ENCODE measurements at places on chromosomes 1 and 21. TPM values are rescaled to one million over a fixed set of nuclear protein-coding genes. Genes with fewer than 3 reads are reported as not detected.
A peak's percentile ranks its signal among the peaks of the same experiment; 100 is the strongest.

GRCh38 chr21:38282921-38283320 lies 26.1 kb downstream of the KCNJ15 start:
- DNase-seq = no peak

DNA sequence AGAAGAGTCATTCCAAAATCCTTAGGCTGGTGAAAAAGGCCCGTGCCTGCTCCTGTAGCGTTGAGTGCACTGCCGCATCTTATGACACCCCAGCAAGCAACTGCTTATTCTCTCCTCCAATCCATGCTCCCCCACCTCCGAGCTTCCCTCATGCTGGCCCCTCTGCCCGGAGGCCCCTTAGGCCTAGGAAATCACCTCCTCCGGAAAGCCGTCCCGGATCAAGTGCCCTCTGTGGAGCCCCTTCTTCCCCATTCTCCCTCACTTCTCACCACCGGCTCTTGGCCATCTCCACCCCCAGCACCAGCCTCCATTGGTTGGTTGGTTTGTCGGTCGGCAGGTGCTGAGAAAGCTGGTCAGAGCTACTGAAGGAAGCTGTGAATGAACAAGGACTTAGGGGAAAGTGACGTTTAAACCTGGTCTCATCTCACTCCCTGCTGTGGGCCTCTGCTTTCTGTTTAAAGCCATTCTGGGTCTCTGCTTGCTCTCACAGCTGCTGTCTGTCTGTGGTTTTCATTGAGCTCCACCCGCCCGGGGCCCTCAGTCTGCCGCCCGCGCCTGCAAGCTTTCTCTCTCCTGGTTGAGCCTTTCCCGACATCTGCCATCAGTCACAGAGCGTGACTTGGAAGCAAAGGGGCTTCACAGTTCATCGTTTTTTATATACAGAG lies 122.2 kb downstream of the KCNN3 start:
- DNase-seq = no peak

DNA sequence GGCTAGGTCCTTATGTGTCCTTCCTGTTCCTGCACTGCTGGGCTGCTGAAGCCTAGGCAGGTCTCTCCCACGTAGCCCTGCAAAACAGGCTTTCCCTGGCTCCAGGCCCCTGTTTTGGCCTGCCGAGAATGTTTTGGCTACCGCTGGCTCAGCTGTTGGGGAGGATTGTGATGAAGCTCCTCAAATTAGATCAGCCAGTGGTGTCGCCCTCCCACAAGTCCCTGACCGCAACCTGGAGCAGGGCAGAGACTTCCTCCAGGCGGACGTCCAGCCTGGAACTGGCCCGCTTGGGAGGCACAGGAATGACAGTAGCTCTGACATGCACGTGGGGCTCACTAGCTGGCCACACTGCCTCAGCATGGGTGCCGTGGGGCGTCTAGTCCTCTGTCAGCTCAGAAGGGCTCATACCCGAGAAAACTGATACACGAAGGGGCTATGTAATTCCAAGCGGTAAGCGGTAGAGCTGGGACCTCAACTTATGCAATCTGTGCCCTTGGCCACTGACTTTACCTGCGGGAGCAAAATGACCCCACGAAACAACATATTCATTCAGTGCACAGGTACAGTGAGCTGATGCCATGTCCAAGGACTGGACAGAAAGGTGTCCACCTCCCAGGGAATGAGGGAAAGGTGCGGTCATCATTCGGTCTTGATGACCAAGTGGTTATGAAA lies 26.6 kb downstream of the DHRS3 start:
- DNase-seq = no peak

SH2D5 gene
- not detected for total RNA-seq

GRCh38 chr1:159339536-159339935 lies 37.4 kb downstream of the FCER1A start:
- no peak for DNase-seq

DNA sequence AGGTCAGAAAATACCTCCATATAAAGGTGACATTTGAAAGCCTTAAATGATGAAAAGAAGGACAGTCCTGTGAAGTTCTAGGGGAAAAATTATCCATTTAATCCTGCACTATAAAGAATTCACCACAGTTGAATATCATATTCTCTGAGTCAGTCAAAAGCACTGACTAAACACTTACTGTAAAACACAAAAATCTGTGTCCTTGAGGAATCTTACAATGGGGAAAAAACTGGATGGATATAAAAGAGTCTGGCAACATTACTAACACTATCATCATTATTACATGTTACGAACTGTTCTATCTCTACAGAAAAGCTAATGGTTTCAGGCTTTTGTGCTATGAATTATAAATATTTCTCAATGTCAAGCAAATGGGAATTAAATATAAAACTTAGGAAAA lies 42.4 kb upstream of the HP1BP3 start:
- DNase-seq = no peak

ECE1 gene
- total RNA-seq = 15.6 TPM

DNA sequence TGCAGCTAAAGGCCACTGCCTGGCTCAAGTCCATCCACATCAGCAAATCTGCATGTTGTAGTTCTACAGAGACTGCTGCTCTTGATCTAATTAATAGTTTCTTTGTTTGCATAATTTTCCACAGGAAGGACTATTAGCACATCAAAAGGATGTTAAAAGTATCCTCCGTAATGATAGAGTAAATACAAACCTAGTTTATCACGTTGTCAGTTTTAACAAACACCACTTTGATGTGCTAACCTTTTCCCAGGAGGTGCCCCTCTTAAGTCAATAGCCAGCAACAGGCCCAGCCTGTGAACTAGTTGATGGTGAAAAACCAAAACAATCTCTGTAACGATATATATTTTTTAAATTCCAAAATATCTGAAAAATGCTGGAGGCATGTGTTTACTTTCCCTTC lies 64.2 kb upstream of the SLC22A15 start:
- no peak for DNase-seq

- no peak for DNase-seq
Measured at GRCh38 chr21:26185021-26185420, 14.5 kb upstream of the APP start.

- DNase-seq = no peak
Measured at GRCh38 chr1:32611859-32612188, 38.5 kb downstream of the ZBTB8OS start.

KCNN3 gene
- under 0.01 TPM for total RNA-seq

DNA sequence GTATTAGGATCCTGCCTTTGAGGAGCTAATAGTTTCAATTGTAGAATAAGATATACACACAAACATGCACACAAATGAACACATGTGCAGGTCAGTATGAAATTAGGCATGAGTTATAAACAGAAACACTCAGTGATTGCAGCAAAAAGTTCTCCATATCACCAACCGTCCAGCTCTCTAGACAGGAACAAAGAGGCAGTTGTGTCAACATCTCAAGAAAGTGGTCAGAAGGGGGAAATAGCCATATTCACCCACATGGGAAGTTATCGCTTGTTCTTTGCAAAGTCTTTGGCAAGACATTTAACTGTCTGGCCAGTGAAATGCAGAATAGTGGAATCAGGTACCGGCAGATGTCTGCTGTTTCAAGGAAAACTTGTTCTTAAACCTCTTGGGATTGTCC lies 29.4 kb upstream of the PIGC start:
- peak; percentile 57 for DNase-seq

GRCh38 chr1:169326956-169327268 lies 40.7 kb downstream of the NME7 start:
- peak; percentile 67 for DNase-seq

AQP10 gene
- total RNA-seq = 0.54 TPM

LAPTM5 gene
- total RNA-seq = 352 TPM

DNA sequence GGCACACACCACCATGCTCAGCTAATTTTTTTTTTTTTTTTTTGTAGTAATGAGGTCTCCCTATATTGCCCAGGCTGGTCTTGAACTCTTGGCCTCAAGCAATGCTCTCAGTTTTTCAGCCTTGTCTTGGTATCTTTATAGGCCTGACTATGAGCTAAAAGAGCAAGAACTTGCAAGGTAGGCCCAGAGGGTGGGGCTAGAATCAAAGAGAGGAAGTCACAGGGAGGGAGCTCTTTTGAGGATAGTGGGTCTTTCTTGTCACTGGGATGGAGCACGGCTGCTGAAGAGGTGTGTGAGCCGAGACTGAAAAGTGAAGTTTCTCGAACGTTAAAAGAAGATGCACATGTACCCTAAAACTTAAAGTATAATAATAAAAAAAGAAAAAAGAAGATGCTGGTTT lies 260.0 kb upstream of the BEND5 start:
- DNase-seq = no peak

DNA sequence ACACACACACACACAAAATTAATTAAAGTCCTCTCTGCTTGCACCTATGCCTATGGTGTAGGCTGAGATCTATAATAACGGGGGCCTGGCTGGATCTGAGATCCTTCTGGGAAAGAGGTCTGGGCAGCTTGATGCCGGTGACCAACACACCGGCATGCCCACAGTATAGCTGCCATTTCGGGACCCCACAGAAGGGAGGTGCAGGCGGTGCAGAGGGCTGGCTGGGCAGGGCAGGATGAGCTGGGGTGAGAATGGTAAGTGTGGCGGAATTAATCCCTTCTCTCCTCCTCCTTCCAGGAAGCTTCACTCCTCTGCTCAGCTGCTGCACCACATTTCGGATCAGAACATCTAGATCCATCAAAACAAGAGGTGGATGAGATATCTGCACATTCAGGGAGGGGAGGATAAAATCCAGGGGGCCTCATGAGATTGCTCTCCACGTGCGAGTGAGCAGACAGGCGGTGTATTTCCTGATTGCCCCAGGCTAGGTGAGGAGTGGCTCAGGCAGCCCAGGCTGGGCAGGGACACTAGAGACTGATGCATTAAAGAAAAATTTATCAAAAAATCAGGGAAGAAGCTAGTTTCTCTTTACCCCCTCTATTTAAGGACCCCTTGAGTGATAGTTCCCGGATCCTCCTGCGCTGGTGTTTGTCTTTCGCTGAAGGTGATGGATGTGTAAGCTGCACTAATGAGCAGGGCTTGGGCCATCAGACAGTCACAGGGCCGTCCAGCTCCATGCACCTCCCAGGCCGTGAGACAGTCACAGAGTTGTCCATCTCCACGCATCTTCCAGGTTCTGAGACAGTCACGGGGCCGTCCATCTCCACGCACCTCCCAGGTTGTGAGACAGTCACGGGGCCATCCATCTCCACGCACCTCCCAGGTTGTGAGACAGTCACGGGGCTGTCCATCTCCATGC lies 449.9 kb downstream of the PTPRU start:
- DNase-seq = no peak

SERPINC1 gene
- under 0.01 TPM for total RNA-seq

- DNase-seq = no peak
Measured at GRCh38 chr1:88237058-88237457, 447.0 kb upstream of the PKN2 start.
